Left kidney (tissue), 8 donors: ENCODE measurements at places on chromosomes 5 and 9.

- DNase-seq, result no peak
These were observed 296.2 kb upstream of the IRX1 start for GRCh38 chr5:3299441-3299840.

- no peak for DNase-seq
These were observed 4.8 kb upstream of the IER5L start for GRCh38 chr9:129182625-129183494.

DNA sequence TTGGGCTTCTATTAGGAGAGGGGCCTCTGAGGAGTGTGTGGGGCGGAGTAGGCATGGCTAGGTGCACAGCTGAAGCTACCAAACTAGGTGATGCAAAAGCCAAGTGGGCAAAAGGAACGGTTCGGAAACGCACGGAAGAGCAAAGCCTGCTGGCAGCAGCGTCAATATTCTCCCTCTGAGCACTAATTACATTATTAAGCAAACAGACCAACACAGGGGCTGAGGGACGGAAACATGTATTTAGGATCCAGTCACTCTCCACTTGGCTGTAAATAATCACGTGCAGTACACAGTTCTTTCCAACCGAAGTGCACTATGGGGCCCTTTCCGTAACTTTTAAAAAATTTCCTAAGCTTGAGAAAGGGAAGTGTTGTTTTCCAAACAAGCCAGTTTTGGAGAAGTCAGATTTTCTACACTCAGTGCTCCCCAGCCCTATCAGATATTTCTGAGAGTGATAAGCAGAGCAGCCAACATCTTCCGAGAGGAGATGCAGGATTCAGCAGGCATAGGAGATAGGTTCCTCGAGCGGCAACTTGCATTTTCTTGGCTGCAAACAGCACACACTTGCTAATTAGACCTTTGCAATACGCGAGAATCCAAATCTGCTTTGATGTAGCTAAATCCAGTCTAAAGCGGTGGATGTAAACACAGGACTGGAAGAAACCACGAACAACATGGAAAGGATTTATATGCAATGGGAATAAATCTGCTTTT is 217.2 kb upstream of the TBCA start:
- DNase-seq, result no peak

- DNase-seq, result no peak
These were observed 28.3 kb downstream of the WHRN start for GRCh38 chr9:114476891-114477469.

DNA sequence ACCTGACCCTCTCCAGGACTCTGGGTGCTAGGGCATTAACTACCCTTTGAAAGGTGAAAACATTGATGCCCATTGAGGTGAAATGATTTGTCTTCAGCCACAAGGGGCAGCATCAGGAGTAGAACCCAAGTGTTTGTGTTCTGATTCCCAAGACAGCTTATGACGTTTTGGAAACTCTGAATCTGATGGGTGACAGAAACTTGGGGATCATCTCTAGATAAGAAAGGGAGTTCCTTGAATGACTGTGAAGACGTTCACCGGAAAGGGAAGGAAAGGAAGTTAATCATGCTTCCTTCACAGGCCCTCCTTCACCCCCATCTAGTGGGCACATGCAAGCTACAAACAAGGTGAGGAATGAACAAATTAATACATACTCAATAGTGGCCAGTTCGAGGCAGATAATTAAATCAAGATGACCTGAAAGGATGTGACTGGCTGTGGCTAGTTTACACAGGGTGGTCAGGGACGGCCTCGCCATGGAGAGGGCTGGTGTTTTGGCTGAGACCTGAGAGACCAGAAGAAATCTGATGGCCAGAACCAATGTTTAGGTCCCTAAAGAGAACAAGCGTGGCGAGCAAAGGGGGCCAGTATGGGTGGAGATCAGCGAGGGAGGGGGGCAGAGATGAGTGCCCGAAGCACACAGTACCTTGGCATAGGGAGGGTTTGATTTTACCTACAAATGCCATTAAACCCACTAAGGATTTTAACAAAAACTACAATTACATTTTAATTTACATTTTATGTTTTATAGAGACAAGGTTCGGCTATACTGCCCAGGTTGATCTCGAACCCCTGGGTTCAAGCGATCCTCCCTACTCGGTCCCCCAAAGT is 937 bp upstream of the SLC26A2 start:
- no peak for DNase-seq

DNA sequence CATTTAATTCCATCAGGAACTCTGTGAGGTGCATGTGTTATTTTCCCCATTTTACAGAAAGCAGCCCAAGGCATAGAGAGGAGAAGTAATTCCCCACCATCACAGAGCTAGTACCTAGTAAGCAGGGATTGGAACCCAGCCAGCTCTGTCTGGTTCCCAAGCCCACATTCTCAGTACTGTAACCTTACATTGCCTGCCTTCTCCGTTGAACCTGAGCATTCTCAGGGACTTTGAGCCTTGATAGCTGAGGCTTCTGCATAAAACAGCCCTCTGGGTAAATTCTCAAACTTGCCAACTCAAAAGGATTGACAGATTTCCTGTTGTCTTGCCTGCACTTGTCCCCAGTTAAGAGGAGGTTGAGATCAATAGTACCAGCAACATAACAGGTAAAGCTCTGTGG is 9.2 kb upstream of the GLE1 start:
- no peak for DNase-seq

DNA sequence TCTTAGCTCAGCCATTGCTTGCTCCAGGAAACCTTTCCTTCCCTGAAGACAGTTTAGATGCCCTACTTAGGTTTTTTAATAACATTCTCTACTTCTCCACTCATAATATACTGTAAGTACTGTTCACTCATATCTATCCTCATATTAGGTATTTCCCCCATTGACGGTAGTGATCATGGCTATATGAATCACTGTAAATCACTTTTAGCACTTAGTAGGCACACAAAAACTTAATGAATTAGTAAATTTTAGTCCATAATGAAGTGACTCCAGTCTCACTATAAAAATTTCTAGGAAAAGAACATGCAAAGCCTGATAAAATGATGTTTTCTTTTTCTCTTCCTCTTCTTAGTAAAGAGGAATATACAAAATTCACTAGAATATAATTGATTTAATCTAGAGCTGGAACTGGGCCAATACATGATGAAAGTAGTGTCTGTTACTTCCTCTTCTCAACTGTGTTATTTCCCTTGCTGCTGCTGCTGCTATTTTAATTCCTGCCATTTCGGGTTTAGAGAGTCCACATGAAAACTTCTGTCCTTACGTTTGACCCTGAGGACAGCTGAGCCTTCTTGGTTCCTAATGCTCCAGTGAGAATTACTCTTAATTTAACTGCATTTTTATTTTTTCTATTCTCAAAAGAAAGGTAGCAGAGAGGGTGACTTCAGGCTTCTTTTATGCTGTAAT is 73.5 kb downstream of the LNPEP start:
- peak; percentile 18 for DNase-seq

DNA sequence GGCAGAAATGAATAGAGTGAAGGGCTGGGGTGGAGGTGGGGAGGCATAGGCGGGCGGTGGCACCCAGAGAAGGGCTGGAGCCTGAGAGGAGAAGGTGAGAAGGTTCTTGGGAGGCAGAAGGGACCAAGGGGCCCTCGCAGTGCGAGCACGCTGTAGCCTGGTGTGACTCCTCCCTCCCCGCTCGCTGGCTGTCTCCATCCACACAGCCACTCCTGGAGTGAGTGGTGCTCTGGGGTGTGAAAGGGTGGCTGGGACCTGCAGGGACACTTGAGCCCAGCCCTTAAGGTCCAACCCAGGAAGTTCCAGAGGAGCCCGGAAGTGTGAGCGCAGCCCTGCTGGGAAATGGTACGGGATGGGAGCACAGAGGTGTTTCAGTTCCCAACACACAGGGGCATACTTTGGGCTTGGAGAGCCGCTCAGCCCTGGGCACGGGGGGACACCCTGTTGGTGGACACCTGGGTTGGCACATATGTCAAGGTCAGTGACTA is 9.3 kb upstream of the SCGB3A1 start:
- DNase-seq, result no peak

GRCh38 chr5:172599204-172599567 is 41.9 kb upstream of the NEURL1B start:
- DNase-seq, result no peak

DNA sequence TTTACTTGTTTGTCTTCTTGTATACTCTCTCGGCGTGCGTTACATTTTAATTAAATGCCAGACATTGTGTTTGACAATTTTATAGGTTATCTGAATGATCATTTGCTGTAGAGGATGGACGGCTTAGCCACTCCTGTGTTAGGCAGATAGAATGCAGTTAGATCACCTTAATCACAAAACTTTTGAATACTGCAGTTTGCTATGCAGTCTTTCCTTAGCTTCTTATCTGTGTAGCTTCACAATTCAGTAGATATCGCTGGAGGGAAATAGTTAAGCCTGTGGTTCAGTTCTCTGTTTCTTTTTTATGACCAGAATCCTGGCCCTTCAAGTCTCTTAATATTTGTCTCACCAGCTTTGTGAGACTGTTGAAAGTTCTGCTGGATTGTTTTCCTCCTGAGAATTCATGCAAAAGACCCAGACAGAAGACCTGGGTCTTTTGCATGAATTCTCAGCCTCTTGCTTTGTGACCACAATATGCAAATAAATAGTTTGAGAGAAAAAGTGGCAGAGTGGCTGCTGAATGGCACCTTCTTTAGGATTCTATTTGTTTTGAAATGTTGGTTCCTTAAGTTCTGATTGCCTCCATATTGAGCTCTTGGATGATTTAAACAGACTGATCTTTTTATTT is 40.2 kb downstream of the RASA1 start:
- no peak for DNase-seq
